ENCODE measurements at places on chromosomes 7 and 10. TPM values are rescaled to one million over a fixed set of nuclear protein-coding genes. Genes with fewer than 3 reads are reported as not detected.
A peak's percentile ranks its signal among the peaks of the same experiment; 100 is the strongest.

GRCh38 chr7:116812860-116813259, 49.5 kb upstream of the CAPZA2 start:
- no peak for DNase-seq

DNA sequence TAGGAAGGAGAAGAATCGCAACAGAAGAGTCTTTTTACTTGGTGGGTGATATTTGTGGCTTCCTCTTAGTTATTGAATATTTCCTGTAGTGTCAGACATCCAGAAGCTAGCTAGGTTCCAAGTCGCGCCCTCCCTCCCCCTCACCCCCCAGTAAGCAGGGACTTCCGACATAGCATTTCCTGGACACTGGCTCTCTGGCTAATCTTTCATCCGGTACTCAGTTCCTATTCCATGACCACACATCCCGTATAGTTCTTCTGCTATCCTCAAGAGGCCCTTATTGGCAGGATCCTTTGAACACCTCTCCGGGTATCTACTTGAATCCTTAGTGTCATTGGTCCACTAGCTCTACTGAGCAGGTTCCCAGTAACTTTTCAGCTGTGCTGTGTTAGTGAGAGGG, 167.8 kb downstream of the HDAC9 start:
- no peak for DNase-seq

- DNase-seq: no peak
Observed at GRCh38 chr7:91913612-91914011, 27.1 kb upstream of the AKAP9 start.

The CYP2W1 gene
- polyA plus RNA-seq: 2.1 TPM

DNA sequence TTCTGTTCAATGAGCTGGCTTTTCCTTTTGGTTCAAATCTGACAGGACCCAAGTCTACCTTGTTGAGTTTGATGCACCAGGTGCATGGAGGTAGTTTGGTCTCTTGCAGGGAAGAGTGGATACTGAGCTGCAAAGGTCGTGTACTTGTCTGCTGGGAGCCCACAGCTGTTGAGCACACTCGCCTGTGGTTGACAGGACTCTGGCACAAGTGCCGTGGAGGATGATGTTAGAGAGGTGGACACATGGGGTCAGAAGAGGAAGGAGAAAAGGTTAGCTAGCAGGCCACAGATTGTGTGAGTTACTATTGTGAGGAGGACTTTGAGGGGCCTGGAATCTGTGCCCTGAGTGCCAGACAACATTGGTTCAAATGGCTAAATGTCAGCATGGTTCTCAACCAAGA, 197.3 kb downstream of the CREB5 start:
- no peak for DNase-seq

The CDC123 gene
- polyA plus RNA-seq: 132 TPM

DNA sequence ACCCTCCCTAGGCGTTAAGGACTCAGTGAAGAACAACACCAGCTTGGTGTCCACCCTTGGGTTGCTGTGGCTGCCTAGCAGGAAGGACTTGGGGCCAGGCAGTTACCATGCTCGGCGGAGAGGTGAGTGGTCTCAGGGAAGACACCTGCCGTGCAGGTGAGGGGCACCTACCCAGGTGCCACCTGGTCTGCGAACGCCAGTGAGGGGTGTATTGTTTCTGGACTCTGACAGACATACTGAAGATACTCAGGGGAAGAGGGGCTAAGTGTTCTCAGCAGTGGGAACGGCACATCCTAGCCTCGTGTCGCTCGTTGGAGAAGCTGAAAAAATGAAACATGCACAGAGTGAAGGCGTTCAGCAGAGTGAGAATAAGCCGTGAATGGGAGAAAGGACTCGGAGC, 22.6 kb downstream of the DOCK1 start:
- DNase-seq: no peak

DNA sequence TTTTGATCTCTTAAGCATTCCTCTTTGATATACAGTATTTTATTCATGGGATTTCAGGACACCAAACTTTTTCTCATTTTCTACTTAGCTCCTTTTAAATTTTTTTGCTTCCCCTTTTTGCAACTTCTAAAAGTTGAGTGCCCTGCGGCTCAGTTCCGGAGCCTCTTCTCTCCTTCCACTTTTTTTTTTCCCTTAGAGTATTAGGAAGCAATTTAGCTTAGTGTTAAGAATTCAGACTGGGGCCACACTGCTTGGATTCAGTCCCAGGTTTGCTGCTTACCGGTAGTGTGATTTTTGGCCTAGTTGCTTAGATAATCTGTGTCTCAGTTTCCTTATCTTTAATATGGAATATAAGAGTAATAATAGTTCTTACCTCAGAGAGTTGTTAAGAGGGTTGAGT, 3.4 kb downstream of the STAM start:
- no peak for DNase-seq

DNA sequence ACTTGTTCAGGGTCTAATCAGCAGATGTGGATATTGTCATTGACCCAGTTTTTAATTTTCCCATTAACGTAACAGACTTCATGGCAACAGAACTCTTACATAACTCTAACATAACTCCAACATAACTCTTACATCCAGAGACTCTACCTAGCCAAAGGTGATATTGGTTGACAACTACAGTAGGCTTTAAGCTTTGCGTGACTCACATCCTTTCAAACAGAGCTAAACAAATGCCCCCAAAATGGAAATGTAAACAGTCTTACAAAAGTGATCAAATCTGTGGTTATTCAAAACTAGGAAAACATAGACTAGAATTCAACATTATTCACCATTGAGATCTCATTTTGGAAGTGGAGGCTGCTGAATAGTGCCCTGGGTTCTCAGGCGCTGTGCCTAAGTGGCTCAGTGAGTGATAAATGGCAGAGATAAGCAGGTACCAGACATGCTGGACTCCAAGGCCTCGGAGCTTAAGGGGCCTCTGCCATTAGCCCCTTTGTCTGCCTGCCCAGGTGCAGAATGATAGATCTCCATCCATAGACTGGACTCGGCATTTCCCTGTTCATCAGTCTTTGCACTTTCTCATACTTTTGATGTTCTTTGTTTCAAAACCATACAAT, 34.3 kb upstream of the BTBD16 start:
- DNase-seq: no peak

DNA sequence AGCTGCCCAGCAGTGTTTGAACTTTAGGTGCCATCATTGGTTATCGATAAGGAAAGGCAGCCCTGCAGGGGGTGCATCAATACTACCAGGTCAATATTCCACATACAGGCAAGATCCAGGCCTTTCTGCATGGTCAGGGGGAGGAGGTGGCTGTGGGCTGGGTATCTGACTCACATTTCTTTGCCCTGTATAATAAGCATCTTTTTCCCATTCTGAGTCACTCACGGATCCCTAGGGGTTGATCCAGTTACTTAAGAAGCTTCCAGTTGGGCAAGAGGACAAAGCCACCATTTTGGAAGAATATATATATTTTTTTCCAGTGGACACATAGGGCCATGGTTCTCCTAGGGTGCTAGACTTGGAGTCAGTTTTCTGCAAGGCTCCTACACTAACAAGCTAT, 114.2 kb upstream of the HABP2 start:
- DNase-seq: no peak

DNA sequence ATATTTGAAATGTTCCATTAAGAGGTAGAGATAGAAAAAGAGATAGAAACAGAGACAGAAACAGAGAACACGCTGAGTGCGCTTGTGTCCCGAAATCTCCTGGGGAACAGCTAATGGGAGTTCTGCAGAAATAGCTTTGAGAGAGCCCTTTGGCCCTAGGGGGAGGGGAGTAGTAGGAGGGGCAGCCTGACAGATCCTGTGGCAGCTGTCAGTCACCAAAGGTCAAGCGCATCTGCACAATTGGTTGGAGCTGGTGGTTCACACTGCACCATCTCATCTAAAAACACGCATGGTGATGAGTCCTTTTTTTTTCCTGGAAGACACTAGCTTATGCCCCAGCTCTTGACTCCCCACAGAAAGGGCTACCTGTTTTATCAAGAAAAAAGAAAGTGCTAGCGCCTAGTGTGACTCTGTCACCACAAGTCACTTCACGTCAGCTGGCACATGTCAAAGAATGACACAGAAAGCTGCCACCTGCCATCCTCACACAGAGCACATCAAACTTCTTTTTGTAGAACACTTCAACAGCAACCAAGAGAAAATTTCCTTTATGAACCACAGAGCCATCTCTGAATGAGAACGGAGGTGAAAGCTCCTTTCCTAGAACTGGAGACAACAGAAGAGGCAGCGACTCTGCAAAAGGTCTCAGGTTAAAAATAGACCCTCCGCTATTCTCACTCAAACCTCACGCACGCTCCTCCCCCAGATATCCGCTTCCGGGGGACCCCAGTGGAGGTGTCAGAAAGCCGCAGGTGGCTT, 125.7 kb downstream of the GFRA1 start:
- no peak for DNase-seq

GRCh38 chr7:98713165-98713810, 96.2 kb downstream of the NPTX2 start:
- no peak for DNase-seq

DNA sequence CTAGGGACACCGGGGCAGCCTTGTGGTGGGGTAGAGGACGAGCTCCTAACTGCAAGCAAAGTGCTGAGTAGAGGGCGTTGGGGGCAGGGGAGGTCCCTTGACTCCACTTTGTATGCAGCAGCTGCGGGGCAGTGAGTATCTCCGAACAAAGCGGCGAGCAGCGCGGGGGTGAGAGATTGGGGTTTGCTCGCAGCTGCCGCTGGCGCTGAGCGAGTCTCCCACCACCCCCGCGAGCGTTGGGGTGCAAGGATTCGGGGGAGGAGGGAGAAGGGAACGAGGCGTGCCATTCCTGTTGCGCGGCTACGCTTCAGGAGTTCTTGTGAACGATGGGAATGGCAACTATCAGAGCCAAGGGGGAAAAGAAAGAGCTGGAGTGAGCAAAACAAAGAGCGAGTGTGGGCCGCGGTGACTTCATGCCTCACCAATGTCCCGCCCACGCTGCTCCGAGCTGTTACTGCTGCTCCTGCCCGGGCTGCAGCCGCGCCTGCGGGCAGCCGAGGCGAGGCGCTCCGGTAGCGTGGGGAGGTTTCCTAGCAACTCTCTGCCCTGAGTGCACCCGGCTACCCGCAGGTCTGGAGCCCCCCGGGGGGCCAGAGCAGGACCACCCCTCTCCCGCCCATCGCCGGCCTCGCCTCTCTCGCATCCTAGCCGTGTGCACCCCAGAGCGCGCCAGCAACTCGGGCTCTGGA, at the start of gene ITGB8:
Gene ITGB8 (plus strand): TSS at position 662 of the 689 bp plus-strand sequence. CDS start 907 bp downstream, outside the sequence.
- peak; percentile 91 for DNase-seq

DNA sequence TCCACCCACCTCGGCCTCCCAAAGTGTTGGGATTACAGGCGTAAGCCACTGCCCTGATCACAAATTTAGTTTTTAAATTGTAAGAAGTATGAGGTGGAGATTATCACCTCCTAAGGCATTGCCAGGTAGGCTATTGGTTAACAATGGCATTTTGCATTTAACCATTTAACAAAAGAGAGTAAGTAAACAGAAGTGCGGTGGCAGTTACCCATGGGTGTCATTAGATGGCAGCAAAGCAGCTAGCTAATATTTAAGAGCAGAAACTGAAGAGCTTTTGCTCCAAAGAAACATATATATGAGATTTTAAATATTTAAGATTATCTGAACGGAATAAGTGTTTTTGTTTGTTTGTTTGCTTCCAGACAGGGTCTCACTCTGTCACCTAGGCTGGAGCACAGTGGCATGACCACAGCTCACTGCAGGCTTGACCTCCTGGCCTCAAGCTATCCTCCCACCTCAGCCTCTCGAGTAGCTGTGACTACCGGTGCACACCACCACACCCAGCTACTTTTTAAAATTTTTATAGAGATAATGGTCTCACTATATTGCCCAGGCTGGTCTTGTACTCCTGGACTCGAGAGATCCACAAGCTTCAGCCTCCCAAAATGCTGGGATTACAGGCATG, 325.5 kb upstream of the C7orf33 start:
- peak; percentile 24 for DNase-seq

DNA sequence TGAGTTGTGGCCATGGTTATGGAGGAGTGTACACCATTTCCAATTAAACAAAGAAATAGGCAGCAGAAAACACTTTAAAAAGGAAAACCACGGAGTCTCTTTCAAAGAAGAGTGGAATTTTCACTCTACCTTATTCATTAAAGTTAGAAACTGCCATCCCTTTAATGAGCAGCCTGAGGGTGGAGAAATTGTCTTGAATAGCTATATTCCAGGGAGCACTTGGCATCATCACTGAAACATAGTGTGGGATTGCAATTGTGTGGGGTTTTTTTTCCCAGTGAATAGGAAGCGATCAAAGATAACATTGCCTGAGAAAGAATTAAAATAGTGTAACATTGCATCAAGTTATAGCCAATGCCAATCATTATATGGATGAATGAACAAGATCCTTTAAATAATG, 191.6 kb downstream of the TEX36 start:
- no peak for DNase-seq

- DNase-seq: no peak
Observed at GRCh38 chr7:23114896-23115295, 9.3 kb downstream of the KLHL7 start.

The SAP25 gene
- polyA plus RNA-seq: 4.2 TPM

- DNase-seq: peak; percentile 33
Observed at GRCh38 chr7:29915481-29916215, 74.0 kb downstream of the SCRN1 start.

GRCh38 chr10:127175357-127176110, 20.9 kb downstream of the INSYN2A start:
- DNase-seq: no peak

The NYAP1 gene
- polyA plus RNA-seq: 1.6 TPM
